ENCODE measurements at places on chromosomes 11 and 22. TPM values are rescaled to one million over a fixed set of nuclear protein-coding genes. Genes with fewer than 3 reads are reported as not detected.
A peak's percentile ranks its signal among the peaks of the same experiment; 100 is the strongest.

- peak overlapping the region; percentile 98 for H3K27ac ChIP-seq
- H3K27me3 ChIP-seq = no peaks in the 10 kb centered on the region
- H3K36me3 ChIP-seq = peaks cover 38% of the 10 kb centered on the region
These were observed 758 bp downstream of the MCAM start for GRCh38 chr11:119316016-119316728.

- no peaks in the 10 kb centered on the region for H3K4me1 ChIP-seq
- no peak overlapping the region for H3K27ac ChIP-seq
- DNase-seq = no peak
- no peaks in the 10 kb centered on the region for H3K27me3 ChIP-seq
- H3K4me3 ChIP-seq = no peak overlapping the region
- H3K36me3 ChIP-seq = no peaks in the 10 kb centered on the region
These were observed 3.4 kb downstream of the DGCR6 start for GRCh38 chr22:18909556-18909955.

DNA sequence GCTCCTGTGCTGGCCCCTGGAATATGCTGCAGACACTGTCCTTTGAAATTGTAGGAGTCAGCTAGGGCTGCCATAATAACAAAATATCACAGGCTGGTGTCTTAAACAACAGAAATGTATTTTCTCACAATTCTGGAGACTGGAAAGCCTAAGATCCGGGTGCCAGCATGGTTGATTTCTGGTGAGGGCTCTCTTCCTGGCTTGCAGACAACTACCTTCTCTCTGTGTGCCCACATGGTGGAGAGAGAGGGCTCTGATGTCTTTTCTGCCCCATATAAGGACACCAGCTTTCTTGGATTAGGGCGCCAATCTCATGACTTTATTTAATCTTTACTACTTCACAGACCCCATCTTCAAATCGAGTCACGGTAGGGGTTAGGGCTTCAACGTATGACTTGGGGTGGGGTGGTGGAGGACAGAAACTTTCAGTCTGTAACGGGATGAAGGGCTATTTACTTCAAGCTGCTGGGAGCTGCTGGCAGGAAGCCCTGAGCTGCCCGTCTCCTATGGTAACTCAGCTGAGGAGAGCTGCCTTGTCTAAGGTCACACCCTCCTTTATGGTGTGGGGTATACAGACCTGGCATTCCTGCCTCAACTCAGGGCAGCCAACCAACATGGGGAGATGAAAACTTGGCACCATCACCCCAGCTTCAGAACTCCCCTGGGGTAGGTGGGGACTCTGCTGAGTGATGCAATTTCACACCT is 142.9 kb upstream of the ZBED5 start:
- DNase-seq = no peak
- no peaks in the 10 kb centered on the region for H3K36me3 ChIP-seq
- H3K4me3 ChIP-seq = no peak overlapping the region
- no peaks in the 10 kb centered on the region for H3K27me3 ChIP-seq
- no peaks in the 10 kb centered on the region for H3K4me1 ChIP-seq

C11orf91 gene
- not detected for total RNA-seq

- no peaks in the 10 kb centered on the region for H3K27me3 ChIP-seq
- DNase-seq = no peak
- no peak overlapping the region for H3K4me3 ChIP-seq
- H3K27ac ChIP-seq = no peak overlapping the region
- no peaks in the 10 kb centered on the region for H3K36me3 ChIP-seq
These were observed 8.1 kb downstream of the MOGAT2 start for GRCh38 chr11:75725547-75726320.

GRCh38 chr11:128116447-128116846 is 470.9 kb downstream of the ETS1 start:
- H3K36me3 ChIP-seq = no peaks in the 10 kb centered on the region
- H3K4me1 ChIP-seq = no peaks in the 10 kb centered on the region
- H3K4me3 ChIP-seq = no peak overlapping the region
- no peak for DNase-seq
- no peak overlapping the region for H3K27ac ChIP-seq

SMIM35 gene
- not detected for total RNA-seq

DNA sequence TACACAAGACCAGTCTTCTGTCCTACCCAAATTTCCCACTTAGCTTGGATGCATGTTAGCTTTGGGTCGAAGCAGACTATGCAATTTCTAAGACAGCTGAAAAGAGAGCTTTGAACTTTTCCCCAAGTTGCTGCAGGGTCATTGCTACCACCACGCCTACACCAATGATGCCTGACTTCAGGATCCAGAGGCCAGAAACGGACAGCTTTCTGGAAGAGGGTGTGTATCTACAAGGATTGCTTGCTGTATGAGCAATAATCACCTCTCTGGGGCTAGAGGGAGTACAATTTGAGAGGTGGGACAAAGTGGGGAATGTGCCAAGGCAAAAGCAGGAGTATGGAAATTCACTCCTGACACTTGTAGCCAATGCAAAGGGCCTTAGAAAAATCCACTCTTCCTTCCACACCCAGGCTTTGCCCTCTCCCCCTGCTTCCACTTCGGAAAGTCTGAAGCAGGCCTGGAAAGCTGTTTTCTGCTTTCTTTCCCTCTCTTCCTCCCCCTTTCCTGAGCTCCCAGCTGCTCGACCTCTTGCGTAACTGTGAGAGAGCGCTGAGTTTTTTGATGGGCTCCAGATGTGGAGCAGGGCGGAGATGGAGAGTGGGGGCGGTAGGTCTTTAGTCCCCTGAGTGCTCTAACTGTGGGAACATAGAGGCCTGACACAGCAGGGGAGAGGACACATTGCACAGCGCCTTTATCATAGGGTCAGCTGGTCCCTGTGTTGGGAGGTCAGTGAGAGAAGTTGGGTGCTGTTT is 2.1 kb upstream of the PHLDB1 start:
- no peaks in the 10 kb centered on the region for H3K4me1 ChIP-seq
- peak; percentile 90 for DNase-seq
- H3K27ac ChIP-seq = peak overlapping the region; percentile 90
- no peaks in the 10 kb centered on the region for H3K27me3 ChIP-seq

GLB1L2 gene
- total RNA-seq = 2.4 TPM

SHANK2 gene
- 0.07 TPM for total RNA-seq

DNA sequence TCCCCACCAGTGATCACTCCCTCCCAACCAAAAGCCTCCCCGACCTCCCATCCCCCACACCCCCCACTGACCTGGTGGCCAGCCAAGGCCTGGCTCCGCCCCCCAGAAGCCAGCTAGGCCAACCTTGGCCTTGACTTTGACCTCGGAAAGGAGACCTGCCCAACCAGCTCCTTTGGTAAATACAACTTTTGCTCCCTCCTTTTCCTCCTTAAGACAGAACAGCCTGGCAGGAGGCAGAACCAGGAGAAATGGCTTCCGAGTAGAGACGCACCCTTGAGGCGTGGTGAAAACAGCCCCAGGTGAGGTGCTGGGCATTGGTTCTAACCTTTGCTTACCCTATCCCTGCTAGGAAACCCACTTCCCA is 27.0 kb downstream of the PLEKHA7 start:
- H3K27me3 ChIP-seq = no peaks in the 10 kb centered on the region
- no peaks in the 10 kb centered on the region for H3K36me3 ChIP-seq
- peaks cover 33% of the 10 kb centered on the region for H3K4me1 ChIP-seq
- no peak overlapping the region for H3K27ac ChIP-seq
- no peak overlapping the region for H3K4me3 ChIP-seq

MYEOV gene
- total RNA-seq = 0.12 TPM

CDC42BPG gene
- 0.33 TPM for total RNA-seq

PDGFD gene
- total RNA-seq = 27.8 TPM

GRCh38 chr11:133399294-133399693 is 133.0 kb downstream of the OPCML start:
- no peaks in the 10 kb centered on the region for H3K27me3 ChIP-seq
- H3K4me3 ChIP-seq = no peak overlapping the region
- H3K27ac ChIP-seq = no peak overlapping the region
- H3K4me1 ChIP-seq = peaks cover 15% of the 10 kb centered on the region

BATF2 gene
- 1.6 TPM for total RNA-seq

DKK3 gene
- 5,316 TPM for total RNA-seq

GRCh38 chr11:708511-708910 is 2.5 kb downstream of the EPS8L2 start:
- DNase-seq = no peak
- H3K36me3 ChIP-seq = no peaks in the 10 kb centered on the region
- peaks cover 7% of the 10 kb centered on the region for H3K27me3 ChIP-seq
- H3K27ac ChIP-seq = no peak overlapping the region
- H3K4me1 ChIP-seq = no peaks in the 10 kb centered on the region
- no peak overlapping the region for H3K4me3 ChIP-seq

GRCh38 chr11:76604626-76605241 is 65.8 kb downstream of the LRRC32 start:
- no peaks in the 10 kb centered on the region for H3K4me1 ChIP-seq
- no peaks in the 10 kb centered on the region for H3K27me3 ChIP-seq
- no peak for DNase-seq
- H3K36me3 ChIP-seq = no peaks in the 10 kb centered on the region
- peak overlapping the region; percentile 67 for H3K27ac ChIP-seq

TMEM191C gene
- 1.3 TPM for total RNA-seq

GRCh38 chr22:44764974-44765373 is 12.6 kb downstream of the ARHGAP8 start:
- no peaks in the 10 kb centered on the region for H3K4me1 ChIP-seq
- no peak overlapping the region for H3K4me3 ChIP-seq
- DNase-seq = no peak
- H3K36me3 ChIP-seq = no peaks in the 10 kb centered on the region

GRCh38 chr22:50500452-50500851 is 7.0 kb downstream of the LMF2 start:
- H3K4me1 ChIP-seq = peaks cover 8% of the 10 kb centered on the region
- H3K36me3 ChIP-seq = peaks cover 26% of the 10 kb centered on the region
- H3K27me3 ChIP-seq = no peaks in the 10 kb centered on the region
- DNase-seq = no peak

KRTAP5-8 gene
- total RNA-seq = not detected

DNA sequence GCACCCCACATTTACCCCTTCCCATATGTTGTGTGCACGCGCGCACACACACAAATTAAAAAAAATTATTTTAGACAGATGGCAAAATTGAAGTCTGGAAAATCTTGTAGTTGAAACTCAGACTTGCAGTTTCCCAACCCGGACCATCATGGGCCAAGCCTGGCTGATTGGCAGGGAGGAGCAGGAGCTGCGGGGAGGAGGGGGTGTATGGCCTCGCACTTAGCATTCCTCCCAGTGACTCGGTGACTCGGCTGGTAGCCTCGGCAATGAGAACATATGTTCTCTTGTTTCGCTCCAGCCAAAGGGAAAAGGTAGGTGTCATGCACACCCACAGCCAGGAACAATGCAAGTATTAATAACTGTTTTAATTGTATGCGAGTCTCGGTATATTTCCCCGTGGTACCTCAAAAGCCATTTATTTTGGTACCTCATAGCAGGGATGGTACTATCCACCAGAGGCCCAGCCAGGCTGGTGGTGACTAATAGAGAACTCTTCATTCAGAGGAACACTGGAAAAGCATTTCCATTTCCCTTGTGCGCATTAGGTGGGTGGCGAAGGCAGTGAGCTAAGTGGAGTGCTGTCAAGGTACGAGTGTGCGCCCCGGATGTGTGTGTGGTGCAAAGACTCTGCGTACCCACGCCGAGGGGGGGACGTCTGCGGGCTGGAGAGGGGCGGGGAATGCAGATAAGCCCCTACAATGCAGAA is 92.5 kb downstream of the DSCAML1 start:
- H3K4me1 ChIP-seq = peaks cover 13% of the 10 kb centered on the region
- no peaks in the 10 kb centered on the region for H3K36me3 ChIP-seq
- no peak for DNase-seq
- H3K27me3 ChIP-seq = no peaks in the 10 kb centered on the region
- H3K27ac ChIP-seq = no peak overlapping the region

- DNase-seq = no peak
- no peak overlapping the region for H3K4me3 ChIP-seq
- no peaks in the 10 kb centered on the region for H3K27me3 ChIP-seq
- no peaks in the 10 kb centered on the region for H3K36me3 ChIP-seq
- H3K4me1 ChIP-seq = no peaks in the 10 kb centered on the region
These were observed 97.4 kb upstream of the SLC6A5 start for GRCh38 chr11:20501971-20502370.

APOA4 gene
- not detected for total RNA-seq

WBP2NL gene
- 0.22 TPM for total RNA-seq

DNA sequence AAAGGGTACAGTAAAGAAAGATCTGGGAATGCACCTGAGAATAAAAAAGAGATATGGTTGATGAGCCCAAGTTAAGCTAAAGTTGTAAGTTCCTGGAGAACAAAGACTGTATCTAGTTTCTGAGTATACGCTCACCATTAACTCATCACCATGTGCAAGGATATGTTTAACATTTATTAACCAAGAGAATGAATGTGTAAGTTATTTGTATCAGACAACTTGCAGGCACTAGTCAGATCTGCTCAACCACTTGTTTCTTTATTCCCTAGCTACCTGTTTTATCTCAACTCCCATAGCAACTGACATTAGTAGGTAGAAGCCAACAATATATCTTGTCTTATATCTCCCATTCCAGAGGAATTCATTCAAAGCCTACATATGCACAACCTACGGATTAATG is 74.9 kb upstream of the KCNA4 start:
- no peaks in the 10 kb centered on the region for H3K4me1 ChIP-seq
- H3K4me3 ChIP-seq = no peak overlapping the region
- DNase-seq = no peak
- no peak overlapping the region for H3K27ac ChIP-seq
- no peaks in the 10 kb centered on the region for H3K36me3 ChIP-seq
- H3K27me3 ChIP-seq = no peaks in the 10 kb centered on the region

DNA sequence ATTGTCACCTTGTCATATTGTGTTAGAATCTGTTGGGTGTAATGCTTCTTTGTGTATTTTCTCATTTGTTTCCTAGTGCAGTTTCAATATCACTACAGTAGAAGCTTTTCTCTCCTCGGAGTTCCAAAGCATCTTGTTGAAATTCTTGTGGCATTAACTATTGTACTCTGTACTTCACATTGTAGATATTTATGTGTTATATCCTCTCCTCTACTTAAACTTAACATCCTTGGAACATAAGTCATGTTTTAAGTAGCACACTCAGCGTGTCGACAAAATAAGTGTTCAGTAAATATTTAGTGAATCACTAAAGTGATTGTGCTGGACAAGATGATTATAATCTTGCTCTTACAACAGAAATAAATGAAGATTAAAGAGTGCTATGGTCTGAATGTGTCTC is 201.7 kb downstream of the ARHGAP42 start:
- H3K4me1 ChIP-seq = peaks cover 8% of the 10 kb centered on the region
- H3K4me3 ChIP-seq = no peak overlapping the region
- H3K36me3 ChIP-seq = no peaks in the 10 kb centered on the region
- no peak overlapping the region for H3K27ac ChIP-seq

GRCh38 chr11:119376197-119376847 is 5.2 kb downstream of the USP2 start:
- peak overlapping the region; percentile 94 for H3K27ac ChIP-seq
- H3K36me3 ChIP-seq = no peaks in the 10 kb centered on the region
- H3K27me3 ChIP-seq = no peaks in the 10 kb centered on the region

DNA sequence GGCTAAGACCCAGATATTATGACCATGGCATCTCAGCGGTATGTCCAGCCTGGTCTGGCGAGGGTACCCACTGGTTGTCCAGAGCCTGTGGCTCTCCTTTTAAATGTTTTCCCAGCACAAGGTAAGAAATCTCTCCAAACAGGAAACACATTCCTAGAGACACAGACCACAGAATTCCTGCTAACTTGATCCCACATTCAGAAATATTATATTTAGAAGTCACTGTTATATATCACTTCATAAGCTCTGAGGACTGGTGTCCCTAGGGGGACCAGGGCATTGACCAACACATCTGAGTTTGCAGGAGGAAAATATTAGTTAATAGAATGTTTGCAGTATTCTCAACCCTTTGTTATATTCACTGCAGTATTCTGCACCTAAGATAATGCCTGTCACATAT is 23.1 kb downstream of the TMPRSS13 start:
- no peaks in the 10 kb centered on the region for H3K36me3 ChIP-seq
- H3K4me3 ChIP-seq = no peak overlapping the region
- H3K4me1 ChIP-seq = no peaks in the 10 kb centered on the region
- no peaks in the 10 kb centered on the region for H3K27me3 ChIP-seq
- no peak overlapping the region for H3K27ac ChIP-seq

SOX6 gene
- 14.3 TPM for total RNA-seq

CCDC116 gene
- not detected for total RNA-seq

Data from right atrium auricular region (tissue), 2 donors.